ENCODE measurements at places on chromosomes 6 and 20.

DNA sequence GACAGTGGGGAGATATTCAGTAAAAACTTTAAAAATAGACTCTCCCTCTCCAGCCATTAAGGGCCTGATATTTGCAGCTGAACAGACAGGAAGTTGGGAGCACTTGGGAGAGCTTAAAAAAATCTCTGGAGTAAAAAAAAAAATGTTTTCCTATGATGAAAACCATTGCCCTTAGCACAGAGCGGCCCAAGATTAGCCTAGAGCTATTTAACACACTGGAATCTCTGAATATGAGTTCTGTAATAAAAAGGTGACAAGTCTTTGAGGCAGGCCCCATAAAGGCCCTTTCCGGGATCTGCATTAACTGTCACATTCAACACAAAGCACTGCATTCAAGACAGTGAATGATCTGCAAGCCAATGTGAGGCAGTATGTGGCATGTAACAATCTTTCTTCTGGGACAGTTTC is 393.7 kb downstream of the ZFAND3 start:
- no peak for DNase-seq

DNA sequence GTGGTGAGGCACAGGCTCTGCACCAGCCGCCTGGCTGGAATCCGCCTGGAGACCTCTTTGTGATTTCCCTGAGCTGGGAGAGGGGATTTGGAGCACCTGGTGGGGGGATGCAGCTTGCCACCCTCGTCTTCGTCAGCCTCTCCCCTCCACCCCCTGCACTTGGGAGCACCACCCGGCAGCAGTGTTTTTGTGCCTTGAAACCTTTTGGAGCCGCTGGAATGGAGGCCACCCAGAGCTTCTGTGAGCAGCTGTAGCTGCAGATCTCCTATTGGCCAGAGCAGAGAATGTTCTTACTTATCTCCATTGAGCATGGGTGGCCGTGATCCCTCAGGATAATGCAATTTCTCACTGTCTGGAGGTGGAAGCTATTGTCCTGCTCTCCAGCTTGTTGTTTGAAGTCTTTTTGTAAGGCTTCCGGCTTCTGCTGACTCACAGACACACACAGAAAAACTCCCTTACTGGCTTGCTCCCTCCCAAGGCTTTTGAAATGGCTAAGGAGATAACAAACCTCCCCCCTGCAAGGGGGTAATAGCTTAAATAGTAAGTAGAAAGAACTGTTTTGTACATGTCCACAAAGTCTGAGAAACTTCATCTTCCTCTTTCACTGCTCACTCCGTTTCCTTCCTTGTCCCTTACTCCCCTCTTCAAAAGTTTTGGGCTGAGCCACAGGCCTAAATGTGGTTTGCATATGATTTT is 271.2 kb downstream of the PRL start:
- DNase-seq: no peak

DNA sequence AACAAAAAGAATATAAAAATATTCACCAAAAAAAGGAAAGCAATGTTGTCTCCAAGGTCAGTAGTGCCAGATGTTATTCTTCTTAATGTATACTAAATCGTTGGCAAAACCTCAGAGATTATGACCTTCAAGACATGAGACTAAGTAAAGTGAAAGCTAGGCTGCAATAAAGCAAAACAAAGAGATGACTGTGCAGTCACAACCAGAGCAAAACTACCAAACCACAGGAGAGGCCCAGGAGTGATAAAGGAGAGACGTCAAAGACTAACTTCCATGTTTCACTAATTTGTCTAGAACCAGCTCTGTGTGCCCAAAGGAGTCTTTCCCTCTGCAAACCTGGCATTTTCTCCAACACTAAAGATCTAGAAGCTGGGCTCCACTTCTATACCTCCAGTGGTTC is 155.9 kb upstream of the POU3F2 start:
- no peak for DNase-seq

GRCh38 chr20:10637563-10637962 is 36.2 kb downstream of the JAG1 start:
- no peak for DNase-seq

DNA sequence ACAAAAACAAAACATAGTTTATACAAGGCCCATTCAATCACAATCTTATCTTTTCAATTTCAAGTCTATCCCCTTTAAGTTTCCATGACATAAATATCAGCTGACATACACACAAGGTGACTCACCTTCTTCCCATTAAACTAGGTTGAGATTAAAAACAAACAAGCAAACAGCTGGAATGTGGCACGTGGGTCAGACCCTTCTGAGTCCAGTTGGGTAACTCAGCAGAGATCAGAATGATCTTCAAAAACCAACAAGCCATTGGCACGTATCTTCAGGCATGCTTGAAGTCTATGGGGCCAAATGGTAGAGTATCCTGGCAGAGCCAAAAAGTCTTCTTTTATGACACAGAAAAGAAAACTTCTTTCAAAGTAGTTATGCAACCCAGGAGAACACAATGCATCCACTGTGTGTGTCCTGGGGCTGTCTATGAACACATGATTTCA is 603.5 kb upstream of the CITED2 start:
- DNase-seq: no peak

DNA sequence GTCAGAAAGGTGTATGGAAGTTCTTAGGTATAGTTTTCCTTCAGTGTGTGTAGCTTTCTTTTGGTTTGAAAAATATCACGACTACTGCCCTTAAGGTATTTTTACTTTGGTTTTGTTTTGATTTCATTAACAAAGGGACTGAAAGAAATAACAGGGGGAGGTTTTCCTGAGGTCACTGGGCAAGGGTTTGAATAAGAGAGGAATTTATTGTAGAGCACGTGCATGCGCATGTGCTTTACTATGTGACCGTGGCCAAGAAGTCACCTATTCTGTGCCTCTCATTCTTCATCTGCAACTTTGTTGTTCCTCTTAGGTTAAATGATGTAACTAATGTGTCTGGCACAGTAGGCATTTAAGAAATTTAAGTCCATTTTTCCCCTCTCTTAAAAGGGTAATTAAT is 4.1 kb upstream of the MAN1A1 start:
- no peak for DNase-seq

GRCh38 chr6:165571721-165572132 is 91.3 kb downstream of the PDE10A start:
- no peak for DNase-seq

DNA sequence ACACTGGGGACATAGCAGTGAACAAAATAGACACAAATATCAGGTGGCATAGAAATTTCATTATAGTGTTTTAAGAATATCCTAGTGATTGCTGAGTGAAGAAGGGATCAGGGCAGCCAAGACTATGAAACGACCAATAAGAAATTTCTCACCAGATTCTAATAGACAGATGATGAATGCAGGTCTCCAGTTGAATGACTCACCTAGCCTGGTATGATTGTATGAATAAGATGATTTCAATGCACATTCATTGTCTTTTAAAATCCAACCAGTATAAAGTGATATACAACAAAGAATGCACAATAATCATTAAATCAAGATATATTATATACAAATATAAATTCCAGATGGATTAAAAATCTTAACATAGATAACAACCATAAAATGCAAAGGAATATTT is 124.5 kb upstream of the TENT5A start:
- no peak for DNase-seq

- DNase-seq: no peak
Measured at GRCh38 chr20:20076297-20077065, 24.1 kb downstream of the CFAP61 start.

DNA sequence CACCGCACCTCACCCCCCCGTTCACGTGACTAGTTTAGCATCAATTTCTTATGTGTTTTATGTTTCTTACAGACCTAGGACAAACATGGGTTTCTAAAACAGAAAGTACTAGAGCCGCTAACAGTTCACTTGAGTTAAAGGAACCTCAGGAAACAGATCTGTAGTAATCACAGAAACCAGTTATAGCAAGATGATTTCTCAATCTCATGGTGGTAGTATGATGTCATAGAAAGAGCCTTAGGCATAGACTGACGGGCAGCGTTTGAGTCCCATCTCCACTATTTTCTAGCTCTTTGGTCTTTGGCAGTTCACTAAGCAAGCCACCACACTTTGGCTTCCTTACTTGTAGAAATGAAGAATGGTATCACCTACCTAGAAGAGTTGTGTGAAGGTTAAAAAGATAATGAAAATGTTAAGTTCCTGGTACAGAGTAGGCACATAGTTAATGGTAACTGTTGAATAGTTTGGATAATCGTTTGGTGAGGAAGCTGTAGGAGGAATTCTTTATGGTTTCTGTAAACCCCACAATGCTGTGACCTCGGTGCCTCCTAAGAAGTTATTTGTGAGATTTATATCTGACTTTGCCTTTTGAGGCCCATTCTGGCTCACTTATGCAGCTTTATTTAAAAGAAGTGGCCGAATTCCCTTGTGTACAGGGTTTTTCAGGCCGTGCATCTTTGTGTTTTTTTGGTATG is 21.3 kb downstream of the CTNNBL1 start:
- DNase-seq: no peak

- no peak for DNase-seq
Measured at GRCh38 chr20:53352727-53353440, 240.8 kb downstream of the ZNF217 start.

DNA sequence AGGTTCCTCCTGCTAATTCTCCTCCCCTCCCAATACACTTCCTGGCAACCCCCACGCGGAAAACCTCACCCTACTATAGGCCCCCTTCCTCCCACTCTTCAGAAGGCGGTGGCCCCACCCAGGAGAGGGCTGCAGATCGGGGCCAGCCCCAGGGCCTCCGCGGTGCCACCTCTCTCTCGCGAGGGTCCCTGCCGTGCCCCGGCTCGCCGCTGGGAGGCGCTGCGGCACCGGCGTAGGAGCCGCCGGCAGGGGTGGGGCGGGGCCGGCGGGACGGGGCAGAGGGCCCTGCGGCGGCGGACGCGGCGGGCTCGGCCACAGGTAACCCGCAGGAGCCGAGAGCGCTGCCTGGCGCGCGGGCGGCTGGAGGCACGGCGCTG is at the start of gene ANKRD6:
Gene ANKRD6 (plus strand): TSS at position 278 of the 377 bp plus-strand sequence. CDS start 133,825 bp downstream, outside the sequence.
- peak; percentile 59 for DNase-seq

DNA sequence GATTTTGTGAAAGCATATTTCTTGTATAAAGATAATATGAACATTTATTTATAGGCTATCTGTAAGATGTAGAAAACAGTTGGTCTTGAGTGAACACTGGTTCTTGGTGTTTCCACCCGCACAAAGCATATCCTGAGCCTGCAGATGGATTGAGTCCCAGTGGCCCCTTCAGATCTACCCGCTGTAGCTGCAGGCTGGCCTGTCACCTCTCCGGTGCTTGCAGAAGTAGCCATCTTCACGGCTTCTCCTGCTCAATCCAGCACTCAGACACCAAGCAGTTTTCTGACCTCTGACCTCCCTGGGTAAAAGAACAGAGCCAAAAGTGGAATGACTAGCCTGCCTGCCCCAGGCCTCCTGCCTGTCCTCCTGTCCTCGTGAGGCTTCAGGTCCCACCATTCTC is 22.7 kb downstream of the LYRM2 start:
- no peak for DNase-seq

GRCh38 chr20:54166987-54167662 is 6.7 kb downstream of the CYP24A1 start:
- DNase-seq: no peak

- DNase-seq: no peak
Measured at GRCh38 chr6:99498421-99498820, 16.8 kb downstream of the USP45 start.

- no peak for DNase-seq
Measured at GRCh38 chr6:67888886-67889681, 746.0 kb upstream of the ADGRB3 start.

DNA sequence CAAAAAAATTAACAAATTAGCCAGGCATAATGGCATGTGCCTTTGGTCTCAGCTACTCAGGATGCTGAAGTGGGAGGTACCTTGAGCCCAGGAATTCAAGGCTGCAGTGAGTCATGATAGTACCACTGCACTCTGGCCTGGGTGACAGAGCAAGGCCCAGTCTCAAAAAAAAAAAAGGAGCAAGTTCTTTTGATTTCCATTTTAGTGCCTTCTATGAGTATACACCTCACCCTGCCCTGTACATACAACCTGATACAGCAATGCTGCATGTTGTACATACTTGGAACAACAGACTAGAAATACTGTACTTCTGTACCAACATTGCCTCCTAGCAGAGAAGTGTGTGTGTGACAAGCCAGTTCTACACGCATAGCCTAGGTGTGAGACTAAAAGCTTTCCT is 97.3 kb upstream of the CARMIL1 start:
- DNase-seq: no peak

Measured in stimulated activated CD4-positive, alpha-beta T cell treated with anti-CD3 and anti-CD28 coated beads, Interleukin-12 subunit alpha, Interleukin-12 subunit beta, amount 100 ng/mL, for 24 hours (primary cell).